ENCODE measurements at places on chromosomes 12 and 14.

DNA sequence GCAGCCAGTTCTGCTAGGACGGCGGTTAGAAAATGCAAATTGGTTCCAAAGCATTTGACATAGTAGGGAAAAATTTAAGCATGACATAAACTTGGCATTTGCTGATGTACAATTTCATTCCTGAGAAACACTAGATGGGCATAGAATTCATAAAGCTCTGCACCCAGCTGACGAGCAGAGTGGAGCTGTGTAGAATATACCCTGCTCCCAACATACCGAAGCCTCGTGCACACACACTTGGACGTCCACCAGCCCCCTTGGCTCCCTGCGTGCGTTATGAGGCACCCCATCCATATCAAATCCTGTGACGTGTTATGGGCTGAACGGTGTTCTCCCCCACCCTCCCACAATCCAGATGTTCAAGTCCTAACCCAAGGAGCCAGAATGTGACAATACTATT is 65.4 kb downstream of the CLMN start:
- no peak for DNase-seq

DNA sequence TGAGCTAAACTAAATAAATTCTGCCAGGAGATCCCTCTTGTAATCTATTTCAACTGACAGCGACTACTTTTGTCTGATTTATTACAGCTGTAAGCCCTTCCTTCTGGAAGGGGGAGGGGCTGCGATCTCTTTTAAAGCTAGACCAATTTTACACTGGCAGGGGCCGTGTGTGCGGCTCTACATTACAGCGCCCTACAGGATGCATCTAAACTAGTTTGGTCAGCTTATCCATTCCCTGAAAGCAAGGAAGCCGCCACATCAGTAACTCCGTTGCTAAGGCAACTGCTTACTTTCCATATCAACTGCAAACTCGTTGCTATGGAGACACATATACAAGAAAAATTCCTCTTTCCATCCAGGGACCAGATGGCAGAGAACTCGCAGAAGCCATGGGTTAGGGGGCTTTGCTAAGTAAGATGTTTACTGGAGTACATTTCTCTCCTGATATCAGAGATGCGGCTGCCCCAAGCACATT is 17.4 kb downstream of the FOXN3 start:
- DNase-seq, result no peak

GRCh38 chr14:69354383-69355153 is 43.5 kb downstream of the ERH start:
- no peak for DNase-seq

DNA sequence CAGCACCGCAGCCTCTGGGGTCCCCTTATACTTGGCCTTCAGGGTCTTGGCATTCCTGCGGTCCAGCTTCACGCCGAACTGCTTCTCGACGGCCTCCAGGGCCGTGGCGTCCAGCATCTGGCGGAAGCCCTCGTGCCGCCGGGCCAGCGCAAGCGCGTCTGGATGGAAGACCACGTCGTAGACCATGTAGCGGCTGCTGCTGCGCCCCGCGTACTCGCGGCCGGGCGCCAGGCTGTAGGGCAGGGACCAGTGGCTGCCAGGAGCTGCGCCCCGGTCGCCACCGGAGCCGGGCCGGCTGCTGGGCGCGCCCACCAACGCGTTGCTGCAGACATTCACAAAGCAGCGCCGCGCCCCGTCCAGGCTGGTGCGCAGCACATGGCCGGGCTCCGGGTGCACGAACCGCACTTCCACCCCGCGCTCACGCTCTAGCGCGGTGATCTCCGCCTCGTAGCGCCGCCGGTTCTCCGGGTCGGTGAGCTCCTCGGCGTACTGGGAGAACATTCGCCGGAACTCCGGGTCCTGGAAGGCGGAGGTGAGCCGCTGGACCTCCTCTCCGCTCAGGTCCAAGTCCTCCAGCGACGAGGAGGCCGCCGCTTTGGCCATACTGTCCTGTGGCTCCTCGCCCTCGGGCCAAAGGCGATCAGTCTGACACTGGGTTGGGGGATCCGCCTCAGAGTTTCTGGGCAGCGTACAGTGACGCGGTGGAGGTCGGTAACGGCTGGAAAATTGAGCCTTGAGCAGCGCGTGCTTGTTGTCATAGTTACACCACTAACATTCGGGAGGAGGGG is at the start of gene DNAAF2:
Gene DNAAF2, minus strand, starts transcription at position 698 of the 788 bp plus-strand sequence. Its CDS starts 95 bp downstream, at position 603.
- DNase-seq, result peak; percentile 66

GRCh38 chr12:88458327-88458726 is 121.9 kb downstream of the KITLG start:
- DNase-seq, result no peak

- no peak for DNase-seq
Observed at GRCh38 chr12:42936991-42937390, 347.4 kb upstream of the PRICKLE1 start.

GRCh38 chr14:91545946-91546716 is 36.0 kb upstream of the PPP4R3A start:
- DNase-seq, result peak; percentile 35

GRCh38 chr14:38481952-38482678 is 226.2 kb upstream of the CLEC14A start:
- peak; percentile 59 for DNase-seq

- peak; percentile 94 for DNase-seq
Observed at GRCh38 chr12:2640709-2641108, 154.1 kb upstream of the FKBP4 start.

- DNase-seq, result no peak
Observed at GRCh38 chr14:84323450-84323849, 1206.5 kb upstream of the FLRT2 start.

GRCh38 chr12:26227361-26227745 is 32.0 kb downstream of the SSPN start:
- no peak for DNase-seq

All from MCF 10A (cell line).